ENCODE measurements at places on chromosomes 4 and X.

DNA sequence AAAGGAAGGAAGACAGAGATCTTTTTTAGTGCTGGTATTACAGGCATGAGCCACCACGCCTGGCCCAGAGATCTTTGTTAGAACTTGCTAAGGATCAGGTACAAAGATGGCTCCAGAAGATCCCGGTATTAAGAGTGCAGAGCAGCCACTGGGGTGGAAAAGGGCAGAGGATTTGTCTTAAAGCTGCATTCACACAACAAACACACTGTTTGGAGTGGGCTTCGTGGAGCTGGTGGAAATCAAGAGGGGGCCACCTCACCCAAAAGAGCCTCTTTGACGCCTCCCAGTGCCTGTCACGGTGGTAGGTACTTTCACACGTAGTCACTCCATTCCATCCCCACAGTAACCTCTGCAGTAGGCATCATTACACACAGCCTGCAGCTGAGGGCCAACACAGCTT is 13.3 kb downstream of the HELT start:
- DNase-seq = no peak

- peak; percentile 3 for DNase-seq
Observed at GRCh38 chr4:118120120-118120760, 86.0 kb downstream of the NDST3 start.

DNA sequence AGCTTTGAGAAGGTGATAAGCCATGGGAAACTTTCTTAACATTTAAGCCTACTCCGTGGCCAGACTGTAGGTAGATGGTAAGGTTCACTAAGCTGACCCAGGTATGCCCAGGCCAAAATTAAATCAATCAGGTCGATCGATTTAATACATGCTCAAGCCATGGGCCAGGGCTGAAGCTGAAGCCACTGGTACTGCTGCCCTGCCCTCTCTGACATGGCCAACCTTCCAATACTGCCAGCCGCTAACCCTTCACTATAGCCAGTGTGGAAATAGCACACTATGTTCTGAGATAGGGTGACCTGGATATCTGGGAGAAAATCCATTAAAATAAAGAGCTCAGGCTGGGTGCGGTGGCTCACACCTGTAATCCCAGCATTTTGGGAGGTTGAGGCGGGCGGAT is 31.6 kb downstream of the TSC22D3 start:
- DNase-seq = no peak

- no peak for DNase-seq
Observed at GRCh38 chr4:43374216-43374751, 481.8 kb downstream of the GRXCR1 start.

DNA sequence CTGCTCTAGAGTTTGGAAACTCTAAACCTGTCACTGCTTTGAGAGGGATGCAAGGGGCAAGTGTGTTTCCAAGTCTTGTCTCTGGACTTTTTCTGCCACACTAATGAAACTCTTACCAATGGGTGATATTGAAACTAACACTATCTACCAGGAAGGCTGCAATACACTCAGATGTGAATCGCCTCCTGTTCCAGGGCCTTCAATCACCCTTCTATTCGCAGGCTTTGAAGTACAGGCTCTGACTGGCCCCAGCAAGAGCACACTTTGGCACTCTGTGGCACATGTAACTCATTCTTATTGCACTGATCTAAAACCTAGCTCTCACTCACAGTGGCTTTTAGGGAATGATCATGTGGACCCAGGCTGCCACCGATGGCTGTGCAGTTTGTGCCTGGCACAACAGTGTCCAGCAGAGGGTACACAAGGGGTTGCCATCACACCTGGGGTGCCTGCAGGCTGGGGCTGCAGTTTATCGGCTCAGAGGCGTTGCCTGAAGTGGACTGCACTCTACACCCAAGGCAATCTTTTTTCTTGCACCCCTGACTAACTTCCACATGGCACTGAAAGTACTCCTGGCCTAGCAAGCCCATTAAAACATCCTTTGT is 210.8 kb downstream of the MGST2 start:
- DNase-seq = no peak

DNA sequence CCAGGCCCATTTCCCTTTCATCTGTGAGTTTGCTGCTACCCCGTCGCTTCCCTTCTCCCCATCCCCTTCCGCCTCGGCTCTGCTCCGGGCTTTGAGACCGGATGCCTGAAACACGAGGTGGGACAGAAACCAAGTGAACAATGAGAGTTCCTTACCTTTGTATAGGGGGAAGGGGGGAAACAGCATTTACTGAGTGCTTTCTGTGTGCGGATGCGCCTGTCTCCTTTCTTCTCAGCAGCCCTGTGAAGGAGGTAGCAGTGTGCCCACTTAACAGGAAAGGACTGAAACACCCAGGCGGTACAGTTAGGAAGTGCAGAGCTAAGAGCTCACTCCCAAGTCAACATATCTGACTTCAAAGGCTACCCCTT is 43.2 kb upstream of the TMSB15B start:
- peak; percentile 56 for DNase-seq

All from H7 (cell line).